Inflammatory macrophage treated with lipopolysaccharide for 1 hour (primary cell): ENCODE measurements at places on chromosomes 11 and 22.

GRCh38 chr11:36146437-36146836 lies 142.8 kb downstream of the COMMD9 start:
- DNase-seq = no peak

- DNase-seq = no peak
These were observed 1.8 kb downstream of the FJX1 start for GRCh38 chr11:35619855-35620640.

GRCh38 chr11:12846786-12847615 lies 162.1 kb upstream of the RASSF10 start:
- DNase-seq = no peak

DNA sequence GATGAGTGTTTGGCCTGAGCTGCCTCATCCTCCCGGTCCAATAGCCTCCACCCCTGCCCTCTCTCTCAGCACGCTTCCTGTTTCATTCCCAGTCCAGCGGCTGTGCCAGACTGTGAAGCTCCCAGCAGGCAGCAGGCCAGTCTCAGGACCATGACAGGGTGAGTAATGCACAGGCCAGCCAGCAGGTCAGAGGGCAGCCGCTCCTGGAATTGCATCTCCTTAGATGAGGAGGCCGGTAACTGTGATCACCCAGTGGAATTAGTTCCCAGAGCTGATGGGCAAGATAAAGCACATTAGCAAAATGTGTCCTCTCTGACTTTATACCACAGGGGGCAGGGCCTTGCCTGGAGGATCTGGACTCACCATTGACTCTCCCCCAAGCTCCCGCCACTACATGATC lies 251.2 kb downstream of the ETS1 start:
- DNase-seq = no peak

- DNase-seq = peak; percentile 69
These were observed 25.8 kb upstream of the DAGLA start for GRCh38 chr11:61654397-61654829.

- DNase-seq = no peak
These were observed 12.4 kb upstream of the MAPK11 start for GRCh38 chr22:50282361-50283155.

DNA sequence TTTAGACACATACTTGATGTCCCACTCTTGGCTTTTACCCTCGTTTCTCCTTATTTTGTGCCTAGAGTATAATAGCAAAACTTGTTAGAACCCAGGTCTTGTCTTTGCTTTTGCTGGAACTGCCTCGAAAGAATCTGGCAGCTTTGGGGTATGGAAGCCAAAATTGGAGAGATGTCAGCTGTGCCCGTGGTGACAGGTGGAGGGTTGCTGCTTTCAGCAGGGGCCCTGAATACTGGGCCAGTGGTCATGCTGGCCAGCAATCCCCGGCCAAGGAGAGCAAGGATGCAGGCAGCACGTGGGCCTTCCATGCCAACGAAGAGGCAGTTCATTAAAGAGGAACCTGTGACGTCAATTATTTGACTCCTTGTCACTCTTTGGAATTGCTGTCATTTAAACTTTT lies 181.1 kb downstream of the HIPK3 start:
- no peak for DNase-seq

GRCh38 chr11:13242564-13242963 lies 35.0 kb upstream of the BMAL1 start:
- DNase-seq = no peak

- no peak for DNase-seq
These were observed 58.0 kb upstream of the UBASH3B start for GRCh38 chr11:122597511-122597910.

- DNase-seq = no peak
These were observed 27.2 kb upstream of the COMT start for GRCh38 chr22:19914201-19914943.

GRCh38 chr11:76773921-76774361 lies 9.2 kb upstream of the TSKU start:
- no peak for DNase-seq
